ENCODE measurements at places on chromosomes 2 and 18. TPM values are rescaled to one million over a fixed set of nuclear protein-coding genes. Genes with fewer than 3 reads are reported as not detected.

Gene KCNIP3
- total RNA-seq, result 4.5 TPM

Gene PROM2
- 0.06 TPM for total RNA-seq

Gene ZNF396
- total RNA-seq, result 1.2 TPM

Gene ANKRD30B
- not detected for total RNA-seq

Gene TUBB8B
- 0.07 TPM for total RNA-seq

Gene UGT1A10
- total RNA-seq, result not detected

Gene THADA
- total RNA-seq, result 27.9 TPM

Gene MYO3B
- not detected for total RNA-seq

Gene MARCHF4
- total RNA-seq, result 1.7 TPM

- no peak for DNase-seq
These were observed 58.8 kb downstream of the CCDC195 start for GRCh38 chr2:224657349-224657748.

DNA sequence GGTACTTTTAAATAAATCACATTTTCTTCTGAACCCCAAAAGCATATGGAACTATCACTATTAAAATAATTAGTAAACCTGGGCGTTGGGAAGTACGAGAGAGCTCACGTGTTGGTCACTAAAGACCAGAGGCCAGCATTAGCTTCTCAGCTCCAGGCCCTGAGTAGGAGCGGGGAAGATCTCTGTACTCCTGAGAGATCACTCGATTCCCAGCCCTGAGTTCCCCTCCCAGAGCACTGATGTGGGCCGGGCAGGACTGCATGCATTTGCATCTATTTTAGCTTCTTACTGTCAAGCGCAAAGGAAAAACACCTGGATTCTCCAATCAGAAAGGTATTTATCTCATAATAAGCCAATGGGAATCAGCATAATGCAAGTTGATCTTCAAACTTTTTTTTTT, 6.2 kb downstream of the PXDN start:
- DNase-seq, result no peak

- DNase-seq, result peak; percentile 79
These were observed at the start of gene ZNF407 for GRCh38 chr18:74597662-74598349. TSS of gene ZNF407 (plus strand) at chr18:74597870. CDS start at chr18:74631020, 33,150 bp downstream.

- DNase-seq, result no peak
These were observed 162.2 kb upstream of the PGAP1 start for GRCh38 chr2:197088694-197089093.

DNA sequence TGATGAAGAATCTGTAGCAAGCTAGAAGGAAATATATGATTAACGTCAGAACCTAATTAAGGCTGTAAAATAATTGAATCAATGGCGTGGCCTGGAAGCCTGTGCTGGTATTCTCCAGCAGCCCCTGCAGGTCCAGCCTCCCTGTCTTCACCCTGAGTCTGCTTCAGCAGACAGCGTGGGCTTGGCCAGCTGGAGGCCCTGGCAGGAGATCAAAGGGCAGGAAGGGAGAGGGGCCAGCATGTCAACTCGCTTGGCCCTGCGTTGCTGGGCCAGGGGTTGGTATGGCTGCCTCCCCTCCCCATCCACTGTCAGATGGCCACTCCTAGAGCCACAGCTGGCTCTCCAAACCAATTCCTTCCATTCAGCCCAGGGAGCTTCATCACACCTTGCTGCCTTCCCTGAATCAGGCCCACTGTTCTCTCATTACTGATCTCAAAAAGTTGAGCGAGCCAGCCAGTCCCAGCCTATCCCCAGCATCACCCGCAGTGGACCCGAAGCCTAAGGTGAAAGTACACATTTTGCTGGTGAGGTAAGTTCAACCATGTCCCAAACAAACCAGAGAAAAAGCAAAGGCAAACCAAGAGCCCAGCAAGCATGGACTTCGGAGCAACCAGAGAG, 228.4 kb upstream of the AGAP1 start:
- DNase-seq, result no peak

DNA sequence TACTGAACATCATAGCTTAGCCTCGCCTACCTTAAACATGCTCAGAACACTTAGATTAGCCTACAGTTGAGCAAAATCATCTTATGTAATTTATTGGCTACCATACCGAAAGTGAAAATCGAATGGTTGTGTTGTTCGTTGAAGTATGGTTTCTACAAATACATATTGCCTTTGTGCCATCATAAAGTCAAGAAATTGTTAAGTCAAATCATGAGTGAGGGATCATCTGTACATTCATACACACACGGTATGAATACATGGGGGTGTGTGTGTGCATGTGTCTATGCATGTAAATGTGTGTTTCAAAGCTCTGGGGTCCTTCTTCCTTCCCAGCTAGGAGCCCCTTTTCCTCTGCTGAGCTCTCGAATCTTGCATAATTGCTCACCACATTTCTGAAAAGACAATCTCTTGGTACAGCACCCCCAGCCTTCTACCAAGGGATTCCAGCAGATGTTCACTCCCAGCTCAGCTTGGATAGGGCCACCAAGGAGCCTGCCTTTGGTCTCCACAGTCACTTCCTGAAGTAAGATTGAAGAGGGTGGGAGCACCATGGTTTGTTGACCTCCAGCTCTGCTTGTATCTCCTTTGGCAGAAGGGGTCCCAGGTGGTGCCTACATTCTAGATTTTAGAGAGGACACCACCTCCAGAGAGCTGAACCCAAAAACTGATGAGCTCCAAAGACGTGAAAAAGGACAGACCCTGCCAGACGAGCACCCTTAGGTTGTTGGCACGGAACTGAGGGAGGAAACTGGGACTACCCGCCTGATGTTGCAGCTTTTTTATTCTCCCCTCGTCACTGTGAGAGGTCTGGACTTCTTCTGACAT, 33.2 kb upstream of the CYP1B1 start:
- no peak for DNase-seq

- no peak for DNase-seq
These were observed 5.6 kb upstream of the SP9 start for GRCh38 chr2:174328961-174329715.

GRCh38 chr2:9968553-9969497, 17.3 kb downstream of the GRHL1 start:
- DNase-seq, result no peak

GRCh38 chr2:226080334-226080733, 680.8 kb downstream of the NYAP2 start:
- DNase-seq, result no peak

DNA sequence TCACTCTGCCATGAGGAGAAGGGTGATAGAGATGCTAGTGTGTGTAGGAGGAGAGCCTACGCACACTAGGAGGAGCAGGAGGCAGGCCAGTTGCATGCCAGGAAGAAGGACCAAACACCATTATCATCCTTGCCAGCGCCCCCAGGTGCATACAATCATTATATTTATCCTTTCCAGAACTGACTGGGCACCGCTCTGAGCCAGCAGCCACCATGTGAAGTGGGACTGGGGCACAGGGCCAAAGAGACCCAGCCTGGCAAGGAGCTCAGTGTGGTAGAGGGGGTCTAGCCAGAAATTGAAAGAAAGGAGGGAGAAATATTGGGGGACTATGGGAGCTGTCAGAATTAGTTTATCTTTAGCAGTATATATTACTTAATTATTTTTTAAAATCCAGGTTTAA, 8.3 kb upstream of the GPR148 start:
- DNase-seq, result no peak

- DNase-seq, result peak; percentile 72
These were observed at the start of gene CASP8 for GRCh38 chr2:201260302-201260800. TSS of gene CASP8 (plus strand) at chr2:201260536. CDS start at chr2:201266487, 5,951 bp downstream.

DNA sequence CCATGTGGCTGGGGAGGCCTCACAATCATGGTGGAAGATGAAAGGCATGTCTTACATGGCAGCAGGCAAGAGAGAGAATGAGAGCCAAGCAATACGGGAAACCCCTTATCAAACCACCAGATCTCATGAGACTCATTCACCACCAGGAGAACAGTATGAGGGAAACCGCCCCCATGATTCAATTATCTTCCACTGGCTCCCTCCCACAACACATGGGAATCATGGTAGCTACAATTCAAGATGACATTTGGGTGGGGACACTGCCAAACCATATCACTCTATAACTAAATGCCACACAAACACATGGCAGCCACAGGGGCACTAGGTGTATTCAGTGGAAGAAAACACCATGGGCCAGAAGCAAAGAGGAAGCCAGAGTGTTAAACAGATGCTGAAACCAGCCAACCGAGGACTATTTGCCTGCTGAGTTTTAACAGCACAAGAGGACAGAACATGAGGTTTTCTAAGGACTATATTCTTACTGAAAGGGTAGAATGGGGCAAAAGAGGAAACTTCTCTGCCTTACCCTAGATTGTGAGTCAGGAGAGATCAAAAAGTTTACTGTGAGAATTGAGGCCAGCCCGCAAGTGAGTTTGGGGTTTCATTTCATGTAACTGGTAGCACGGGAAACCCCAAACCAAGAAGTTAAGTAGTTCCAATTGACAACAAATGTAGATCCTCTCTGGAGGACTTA, 49.2 kb downstream of the SIGLEC15 start:
- no peak for DNase-seq

DNA sequence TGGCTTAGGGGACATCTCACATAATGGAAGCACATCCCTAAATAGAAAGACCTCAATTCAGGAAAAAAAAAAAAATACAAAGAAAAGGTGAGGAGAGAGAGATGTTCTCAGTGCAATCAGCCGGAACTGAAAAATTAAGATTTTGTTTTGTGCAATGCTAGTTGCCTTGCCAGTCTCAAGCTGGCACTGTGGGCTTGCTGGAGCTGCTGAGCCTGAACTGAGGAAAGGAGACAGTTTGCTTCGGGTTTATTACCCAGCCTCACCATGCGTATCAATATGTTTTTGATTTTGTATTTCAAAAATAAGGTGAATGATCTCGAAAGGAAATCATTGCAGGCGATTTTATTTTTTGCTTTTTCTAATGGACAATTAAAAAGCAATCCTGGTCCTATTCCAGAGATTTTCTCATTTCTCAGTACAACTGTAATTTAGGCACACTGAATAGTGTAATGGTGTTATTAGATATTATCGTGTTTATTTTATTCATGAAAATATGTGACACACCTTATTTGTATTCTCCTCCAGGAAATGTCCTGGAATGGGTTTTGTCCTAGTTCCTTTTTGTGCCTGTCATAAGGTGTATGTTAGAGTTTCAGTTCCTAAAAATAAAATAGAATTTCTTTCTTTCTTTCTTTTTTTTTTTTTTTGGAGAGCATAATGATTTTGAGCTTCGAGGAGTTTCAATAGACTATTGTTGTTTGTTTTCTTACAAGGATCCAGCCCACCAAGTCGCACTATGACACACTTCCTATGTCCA, 72.8 kb upstream of the ZEB2 start:
- DNase-seq, result no peak

- DNase-seq, result no peak
These were observed 201.0 kb upstream of the SP5 start for GRCh38 chr2:170514140-170514539.

DNA sequence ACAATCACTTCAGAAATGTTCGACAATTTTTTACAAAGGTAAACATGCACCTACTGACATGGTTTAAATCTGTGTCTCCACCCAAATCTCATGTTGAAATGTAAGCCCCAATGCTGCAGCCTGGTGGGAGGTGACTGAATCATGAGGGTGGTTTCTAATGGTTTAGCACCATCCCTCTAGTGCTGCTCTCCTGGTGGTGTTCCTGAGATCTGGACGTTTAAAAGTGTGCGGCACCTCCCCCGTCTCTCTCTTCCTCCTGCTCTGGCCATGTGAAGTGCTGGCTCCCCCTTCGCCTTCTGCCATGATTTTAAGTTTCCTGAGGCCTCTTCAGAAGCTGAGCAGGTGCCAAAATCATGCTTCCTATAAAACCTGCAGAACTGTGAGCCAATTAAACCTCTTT, 28.3 kb downstream of the MAP3K2 start:
- no peak for DNase-seq
